Islet precursor cell (in vitro differentiated cells): ENCODE measurements at places on chromosomes 6 and 20.

GRCh38 chr6:145286916-145287315 is 448.4 kb downstream of the EPM2A start:
- DNase-seq = no peak

DNA sequence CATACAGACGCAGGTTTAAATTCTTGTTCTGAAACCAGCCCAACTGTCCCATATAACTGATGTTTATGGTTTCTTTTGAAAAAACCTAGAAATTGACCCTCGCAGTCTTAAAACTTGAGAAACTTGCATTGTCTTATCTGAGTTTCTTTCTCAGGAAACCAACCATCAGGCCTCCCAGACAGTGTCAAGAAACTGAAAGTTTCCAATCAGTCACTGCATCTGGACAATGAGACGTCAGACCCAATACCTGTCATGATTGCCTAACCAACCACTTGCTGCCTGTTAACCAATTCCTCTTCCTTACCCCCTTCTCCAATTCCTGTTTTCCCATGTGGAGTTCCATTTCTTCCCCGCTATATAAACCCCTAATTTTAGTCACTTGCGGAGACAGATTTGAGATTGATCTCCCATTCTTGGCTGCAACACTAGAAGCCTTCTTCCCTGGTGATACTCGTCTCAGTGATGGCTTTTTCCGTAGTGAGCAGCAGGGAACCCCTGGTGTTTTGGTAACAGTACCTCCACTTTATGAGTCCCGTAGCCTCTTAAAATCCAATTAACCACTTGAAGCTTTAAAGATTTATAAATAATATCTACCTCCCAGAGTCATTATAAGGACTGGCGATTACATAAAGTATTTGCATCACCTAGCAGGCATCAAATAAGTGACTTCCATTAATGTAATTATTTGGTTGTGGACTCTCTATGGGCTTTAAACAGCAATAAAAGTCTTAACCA is 49.3 kb downstream of the GPR63 start:
- DNase-seq = no peak

GRCh38 chr20:41063442-41063841 is 34.8 kb downstream of the TOP1 start:
- DNase-seq = no peak

GRCh38 chr6:3390698-3391097 is 66.2 kb downstream of the SLC22A23 start:
- DNase-seq = no peak

DNA sequence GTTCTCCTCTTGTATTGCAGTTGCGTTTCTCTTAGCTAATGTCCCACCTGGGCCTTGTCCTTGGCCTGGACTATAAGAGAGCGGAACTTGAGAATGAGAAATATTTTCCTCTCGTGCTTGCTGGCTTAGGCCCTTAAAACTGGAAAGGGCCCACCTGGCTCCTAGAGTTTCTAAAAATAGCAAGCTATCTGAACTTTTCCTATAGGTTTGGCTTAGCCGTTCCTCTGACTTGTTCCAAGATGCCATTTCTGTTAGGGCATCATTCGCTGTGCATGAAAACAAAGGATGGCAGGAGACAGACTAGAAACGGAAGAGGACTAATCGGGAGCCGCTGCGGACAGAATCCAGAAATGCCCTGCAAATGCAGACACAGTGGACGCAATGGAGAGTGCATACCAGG is 4.5 kb downstream of the RIPOR3 start:
- no peak for DNase-seq

DNA sequence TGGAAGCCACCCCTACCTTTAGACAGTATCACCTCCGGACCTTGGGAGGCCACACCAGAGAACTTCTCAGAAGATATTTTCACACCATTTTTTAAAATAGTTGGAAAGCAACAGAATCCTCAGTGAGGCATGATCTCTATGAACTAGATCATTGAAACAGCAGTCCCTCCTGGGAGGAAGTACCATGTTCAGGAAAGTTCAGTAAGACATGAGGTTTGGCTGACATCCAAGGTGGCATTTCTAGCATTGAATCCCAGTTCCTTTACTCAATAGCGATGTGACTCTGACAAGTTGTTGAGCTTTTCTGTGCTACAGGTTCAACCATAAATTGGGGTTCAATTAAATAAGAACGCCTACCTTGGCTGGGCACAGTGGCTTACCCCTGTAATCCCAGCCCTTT is 169.0 kb downstream of the TBC1D7 start:
- no peak for DNase-seq

DNA sequence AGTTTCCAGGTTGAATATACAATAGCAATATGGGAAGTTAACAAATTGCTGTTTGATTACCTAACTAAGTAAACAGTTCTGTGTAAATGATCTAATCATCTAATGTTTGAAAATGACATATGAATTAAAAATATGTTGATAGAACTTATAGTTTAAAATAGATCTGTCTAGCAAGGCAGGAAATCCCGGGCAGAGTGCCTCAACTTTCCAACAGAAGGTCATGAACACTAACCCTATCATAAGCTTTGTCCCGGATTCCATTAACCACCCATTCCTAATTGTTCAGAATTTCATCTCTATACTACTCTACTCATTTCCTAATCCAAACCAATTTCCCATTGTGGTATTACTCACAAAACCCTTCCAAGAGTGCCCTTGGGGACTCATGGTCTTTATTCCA is 10.2 kb downstream of the TAAR1 start:
- DNase-seq = no peak

DNA sequence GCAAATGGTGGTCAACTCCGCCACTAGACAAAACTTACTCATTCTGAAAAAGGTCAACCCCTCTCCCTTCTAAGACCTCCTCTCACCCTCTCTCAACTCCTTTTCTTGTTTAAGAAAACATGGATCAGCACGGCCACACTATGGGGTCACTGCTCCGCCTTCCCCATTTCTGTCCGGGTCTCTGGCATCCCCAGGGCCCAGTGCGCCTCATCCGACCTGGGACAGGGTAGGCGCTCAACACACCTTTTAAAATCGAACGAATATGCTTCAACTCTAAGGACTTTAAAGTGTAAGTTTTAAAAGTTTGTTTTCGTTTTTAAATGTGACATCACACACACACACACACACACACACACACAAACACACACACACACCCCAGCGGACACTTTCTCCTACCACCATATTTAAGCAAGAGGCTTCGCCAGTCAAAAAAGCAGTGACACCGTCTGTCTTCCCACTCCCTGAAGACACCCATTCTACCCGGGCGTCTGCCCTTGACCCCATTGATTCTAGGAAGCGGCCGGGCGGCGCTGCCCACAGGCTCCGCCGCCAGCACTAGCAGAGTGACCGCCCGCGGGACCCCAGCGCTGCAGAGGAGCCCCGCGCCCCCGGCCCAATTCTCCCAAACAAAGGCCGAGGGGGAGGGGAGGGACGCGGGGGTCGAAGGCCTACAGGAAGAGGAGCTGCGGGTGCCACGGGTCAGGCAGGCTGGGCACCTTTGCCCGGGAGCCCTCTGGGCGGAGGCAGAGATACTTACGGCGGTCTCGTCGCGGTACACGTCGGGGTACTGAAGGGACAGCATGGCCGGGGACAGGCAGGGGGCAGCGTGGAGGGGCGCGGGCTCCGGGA is 568 bp downstream of the PREP start:
- DNase-seq = no peak

GRCh38 chr6:162234631-162235030 is 492.9 kb downstream of the PRKN start:
- DNase-seq = no peak

GRCh38 chr6:56794421-56794820 is 151.7 kb upstream of the DST start:
- no peak for DNase-seq

DNA sequence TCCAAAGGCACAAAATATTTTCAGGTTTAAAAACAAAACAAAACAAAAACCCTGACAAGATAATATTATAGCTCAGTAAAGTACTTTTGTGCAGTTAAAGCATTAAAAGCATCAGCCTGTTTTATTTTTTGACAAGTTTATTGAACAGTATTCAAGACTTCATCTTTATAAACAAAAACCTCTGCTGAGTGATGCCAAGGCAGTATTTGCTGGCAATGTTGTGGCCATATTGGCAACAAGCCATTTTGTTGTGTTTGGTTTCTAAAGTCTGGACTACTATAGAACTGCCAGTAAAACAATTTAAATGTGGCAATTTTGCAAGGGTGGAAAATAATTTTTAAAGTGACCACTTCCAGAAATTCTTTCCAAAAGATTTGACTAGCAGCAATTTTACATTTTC is 15.9 kb downstream of the CPNE1 start:
- no peak for DNase-seq

GRCh38 chr6:167661552-167662044 is 165.1 kb upstream of the AFDN start:
- DNase-seq = peak; percentile 49

- no peak for DNase-seq
Observed at GRCh38 chr6:136439514-136440190, 110.6 kb downstream of the MAP7 start.

- peak; percentile 35 for DNase-seq
Observed at GRCh38 chr20:35014537-35014936, 58.9 kb downstream of the MYH7B start.

DNA sequence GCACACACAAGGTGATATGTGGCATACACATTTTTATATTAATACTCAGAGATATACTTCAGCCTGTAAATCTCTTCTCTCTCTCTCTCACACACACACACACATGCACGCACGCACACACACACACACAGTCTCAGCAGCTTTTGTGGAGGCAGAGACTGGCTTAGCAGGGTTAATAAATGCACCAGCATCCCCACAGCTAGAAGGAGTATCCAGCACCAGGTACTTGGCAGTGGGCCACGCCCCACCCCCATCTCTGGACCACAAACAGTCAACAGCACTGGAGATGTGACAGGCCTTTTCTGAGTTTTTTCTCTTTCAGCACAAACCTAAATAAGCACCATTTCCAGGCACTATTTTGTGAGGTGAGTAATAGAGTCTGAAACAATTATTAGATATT is 47.3 kb upstream of the LRFN2 start:
- DNase-seq = no peak

DNA sequence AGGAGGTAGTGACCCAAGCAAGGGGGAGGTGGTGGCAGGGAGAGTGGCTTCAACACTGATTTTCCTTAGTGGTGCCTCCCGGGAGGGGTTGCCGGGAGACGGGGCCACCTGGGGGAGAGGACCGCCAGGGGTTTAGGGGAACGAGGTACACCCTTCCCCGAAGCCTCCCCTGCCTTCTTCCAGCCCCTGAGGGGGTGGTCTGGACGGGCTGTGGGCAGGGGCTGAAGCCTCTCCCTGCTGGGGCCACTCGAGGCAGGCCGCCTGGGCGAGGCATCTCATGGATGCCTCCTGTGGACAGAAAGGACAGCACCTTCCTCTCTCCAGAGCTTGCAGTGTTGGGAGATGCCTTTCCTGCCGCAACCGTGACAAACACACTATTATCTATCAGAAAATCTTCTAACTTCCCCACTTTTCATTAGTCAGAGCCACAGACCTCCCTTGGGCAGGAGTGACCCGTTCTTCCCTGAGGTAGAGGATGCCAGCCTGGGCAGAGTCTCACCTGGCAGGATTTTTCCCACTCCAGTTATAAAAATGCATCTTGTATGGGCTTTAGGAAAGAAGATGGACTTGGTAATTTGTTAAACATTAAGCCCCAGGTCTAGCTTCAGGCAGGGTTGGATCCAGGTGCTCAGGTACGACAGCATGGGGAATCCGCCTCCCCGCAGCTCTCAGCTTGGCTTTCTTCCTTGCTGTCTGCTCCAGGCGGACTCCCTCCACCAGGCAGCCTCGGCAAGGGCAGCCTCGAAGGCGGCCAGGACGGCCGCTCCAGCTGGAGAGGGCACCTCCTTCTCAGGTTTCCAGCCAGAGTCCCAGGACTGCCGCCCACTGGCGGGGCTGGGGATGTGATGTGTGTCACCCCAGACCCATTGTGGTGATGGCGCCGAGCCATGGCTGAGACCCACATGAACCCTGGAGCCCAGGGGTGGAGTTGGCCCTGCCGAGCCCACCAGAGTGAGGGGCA is 11.0 kb downstream of the HRH3 start:
- DNase-seq = peak; percentile 77

- peak; percentile 78 for DNase-seq
Observed at GRCh38 chr20:50575865-50576720, 65.9 kb downstream of the PTPN1 start.

- no peak for DNase-seq
Observed at GRCh38 chr6:90716376-90716775, 129.5 kb upstream of the MAP3K7 start.

DNA sequence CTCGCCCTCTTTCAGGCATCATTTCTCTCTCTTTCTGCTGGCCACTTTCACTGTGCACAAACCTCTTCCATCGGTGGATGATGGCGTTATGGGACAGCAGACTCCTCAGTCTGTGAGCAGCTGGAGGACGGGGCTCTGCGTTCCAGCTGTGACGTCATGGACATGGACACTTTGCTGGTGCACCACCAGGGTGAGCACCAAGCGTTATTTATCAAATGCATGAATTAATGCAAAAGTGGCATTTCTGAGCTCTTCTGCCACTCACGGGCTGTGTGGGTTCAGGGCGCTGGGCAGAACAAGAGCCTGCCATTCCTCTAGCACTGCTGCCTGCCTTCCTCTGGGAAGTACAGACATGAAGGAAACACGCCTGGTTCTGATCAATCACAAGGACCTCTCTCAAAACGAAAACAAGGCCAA is 82.9 kb upstream of the MPC1 start:
- DNase-seq = no peak

- no peak for DNase-seq
Observed at GRCh38 chr20:50560867-50561266, 50.7 kb downstream of the PTPN1 start.

- DNase-seq = no peak
Observed at GRCh38 chr6:781350-781961, 88.5 kb upstream of the EXOC2 start.

DNA sequence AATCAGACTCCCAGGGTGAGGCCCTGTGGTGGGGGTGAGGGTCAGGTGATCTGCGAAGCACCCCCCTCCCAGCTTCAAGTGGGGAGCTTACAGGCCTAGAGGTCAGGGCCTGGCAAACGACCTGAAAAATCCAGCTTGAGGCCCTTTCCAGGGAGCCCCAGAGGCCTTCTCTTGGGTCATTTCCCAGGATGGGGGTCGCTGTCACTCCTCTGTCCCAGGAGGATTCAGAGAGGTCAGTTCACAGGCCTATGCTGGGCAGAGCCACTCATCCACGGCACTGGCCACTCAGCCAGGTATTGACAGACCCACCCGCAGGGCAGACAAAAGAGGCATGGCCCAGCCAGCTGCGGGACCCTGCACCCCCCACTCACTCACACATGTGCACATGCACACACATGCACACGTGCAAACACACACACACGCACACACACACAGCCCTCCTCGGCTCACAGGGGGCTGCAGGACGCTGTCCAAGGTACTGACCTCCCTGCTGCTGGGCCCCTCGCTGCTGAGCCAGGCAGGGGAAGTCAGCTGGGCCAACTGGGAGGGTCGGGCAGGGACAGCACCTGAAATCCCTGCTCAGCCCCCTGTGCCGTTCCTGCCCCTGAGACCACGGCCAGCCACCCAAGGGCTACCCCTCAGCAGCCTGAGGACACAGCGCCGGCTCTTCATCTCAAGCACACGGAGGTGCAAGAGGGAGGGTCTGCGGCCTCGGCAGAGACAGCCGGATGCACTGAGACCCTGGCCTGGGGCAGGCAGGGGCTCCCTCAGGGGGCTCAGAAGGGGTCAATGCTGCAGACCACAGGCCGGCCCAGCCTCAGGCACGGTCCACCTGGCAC is 113.8 kb downstream of the TAF4 start:
- peak; percentile 89 for DNase-seq

- DNase-seq = peak; percentile 82
Observed at GRCh38 chr20:49964964-49965780, 17.6 kb upstream of the SNAI1 start.
